ENCODE measurements at places on chromosomes 5 and 9.

DNA sequence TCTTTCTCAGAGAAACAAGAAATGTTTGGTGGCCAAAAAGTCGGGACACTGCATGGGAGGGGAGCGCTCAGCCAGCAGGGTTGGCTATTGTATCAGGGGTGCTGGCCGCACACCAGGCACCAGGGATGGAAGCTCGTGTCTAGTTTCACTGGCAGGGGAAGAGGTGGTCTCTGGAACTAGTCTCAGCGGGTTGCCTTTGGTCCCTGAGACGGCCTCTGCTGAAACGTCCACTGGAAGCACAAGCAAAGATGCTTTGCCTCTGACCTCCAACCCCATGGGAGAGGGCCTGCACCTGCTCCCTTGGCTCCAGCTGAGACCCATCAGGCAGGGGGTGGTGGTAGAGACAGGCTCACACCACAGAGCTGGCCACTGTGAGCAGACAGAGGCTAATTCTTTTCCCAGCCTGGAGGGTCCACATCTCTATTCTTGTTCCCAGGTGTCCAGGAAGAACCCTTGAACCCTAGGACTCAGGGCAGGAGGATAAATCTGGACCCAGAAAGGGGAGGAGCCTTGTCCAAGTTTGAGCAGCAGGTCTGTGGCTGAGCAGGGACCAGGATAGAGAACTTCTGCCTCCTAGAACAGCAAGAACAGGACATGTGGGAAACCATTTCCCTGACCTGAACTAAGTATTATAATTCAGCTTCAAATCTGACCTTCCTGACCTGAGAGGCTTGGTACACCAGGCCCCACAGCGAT lies 102.6 kb downstream of the RGS3 start:
- no peak for DNase-seq

- DNase-seq: no peak
These were observed 113.5 kb downstream of the MPDZ start for GRCh38 chr9:13165956-13166355.

DNA sequence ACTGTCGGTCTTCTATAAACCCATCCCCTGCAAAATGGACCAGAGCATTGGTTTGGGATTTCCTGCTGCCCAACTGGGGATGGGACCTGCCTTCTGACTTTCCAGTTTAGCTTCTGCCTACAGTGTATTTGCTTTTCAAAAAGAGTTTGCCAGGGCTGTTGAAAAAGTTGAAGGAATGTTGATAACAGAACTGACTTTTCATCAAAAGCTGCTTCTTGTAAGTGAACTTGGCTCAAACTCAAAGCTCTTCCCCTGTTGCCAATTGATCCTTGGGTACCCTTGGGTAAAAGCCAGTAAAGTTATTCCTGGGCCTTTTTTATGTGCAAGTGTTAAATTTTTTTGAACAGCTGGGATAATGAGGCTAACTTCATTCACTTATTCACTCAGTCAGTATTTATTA lies 142.9 kb upstream of the SLC30A5 start:
- no peak for DNase-seq

DNA sequence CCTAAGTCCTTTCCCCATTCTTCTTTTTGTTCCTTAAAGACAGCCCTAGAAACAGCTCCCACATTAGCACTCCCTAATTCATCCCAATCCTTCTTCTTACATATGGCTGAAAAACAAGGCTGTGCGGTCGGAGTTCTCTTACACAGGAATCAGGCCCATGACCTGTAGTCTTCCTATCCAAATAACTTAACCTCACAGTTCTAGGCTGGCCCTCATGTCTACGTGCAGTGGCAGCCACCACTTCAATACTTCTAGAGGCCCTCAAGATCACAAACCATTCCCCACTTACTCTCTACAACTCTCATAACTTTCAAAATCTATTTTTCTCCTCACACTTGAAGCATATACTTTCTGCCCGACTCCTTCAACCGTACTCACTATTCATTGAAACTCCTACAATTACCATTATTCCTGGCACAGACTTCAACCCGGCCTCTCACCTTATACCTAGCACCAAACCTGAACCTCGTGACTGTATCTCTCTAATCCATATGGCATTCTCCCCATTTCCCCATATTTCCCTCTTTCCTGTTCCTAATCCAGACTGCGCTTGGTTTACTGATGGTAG lies 59.3 kb downstream of the RAPGEF6 start:
- no peak for DNase-seq

DNA sequence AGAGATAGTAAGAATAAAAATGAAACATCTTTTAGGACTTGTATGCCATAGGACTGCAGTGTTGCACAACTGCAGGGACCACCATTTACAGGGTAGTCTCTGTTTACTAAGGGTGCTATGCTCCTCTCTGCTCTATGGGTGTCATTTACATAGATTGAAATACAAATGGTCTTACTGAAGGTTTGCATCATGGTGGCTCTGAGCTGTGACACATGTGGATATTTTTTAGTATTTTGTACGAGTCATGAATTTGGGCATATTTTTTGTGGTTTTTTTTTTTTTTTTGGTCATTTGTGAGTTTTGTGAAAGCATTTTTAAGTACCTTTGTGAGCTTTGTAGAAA lies 47.4 kb downstream of the CSNK1G3 start:
- no peak for DNase-seq

GRCh38 chr9:87206064-87206661 lies 258.9 kb upstream of the GAS1 start:
- no peak for DNase-seq

DNA sequence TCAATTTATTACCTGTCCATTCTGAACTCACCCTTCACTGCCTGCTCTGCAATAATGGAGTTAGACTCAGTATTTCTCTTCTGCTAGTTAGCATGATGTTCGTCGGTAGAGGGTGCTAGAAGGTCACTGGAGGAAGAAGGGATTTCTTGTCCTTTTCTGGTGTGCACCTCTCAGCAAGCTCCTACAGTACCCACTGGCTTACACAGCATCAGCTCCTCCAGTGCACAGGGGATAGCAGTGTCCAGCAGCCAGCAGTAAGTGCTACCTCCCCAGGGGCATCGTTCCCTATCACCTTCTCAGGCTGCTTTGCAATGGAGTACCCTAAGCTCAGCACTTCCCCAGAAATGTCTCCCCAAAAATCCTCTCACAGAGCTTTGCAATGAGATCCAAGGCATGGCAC lies 45.9 kb upstream of the APC start:
- DNase-seq: no peak

Data from NCI-H1417 treated with DMSO at 0.1 percent for 48 hours (cell line).